ENCODE measurements at places on chromosomes 6 and 20.

- no peak for DNase-seq
These were observed 17.2 kb downstream of the TMEM200A start for GRCh38 chr6:130382872-130383490.

DNA sequence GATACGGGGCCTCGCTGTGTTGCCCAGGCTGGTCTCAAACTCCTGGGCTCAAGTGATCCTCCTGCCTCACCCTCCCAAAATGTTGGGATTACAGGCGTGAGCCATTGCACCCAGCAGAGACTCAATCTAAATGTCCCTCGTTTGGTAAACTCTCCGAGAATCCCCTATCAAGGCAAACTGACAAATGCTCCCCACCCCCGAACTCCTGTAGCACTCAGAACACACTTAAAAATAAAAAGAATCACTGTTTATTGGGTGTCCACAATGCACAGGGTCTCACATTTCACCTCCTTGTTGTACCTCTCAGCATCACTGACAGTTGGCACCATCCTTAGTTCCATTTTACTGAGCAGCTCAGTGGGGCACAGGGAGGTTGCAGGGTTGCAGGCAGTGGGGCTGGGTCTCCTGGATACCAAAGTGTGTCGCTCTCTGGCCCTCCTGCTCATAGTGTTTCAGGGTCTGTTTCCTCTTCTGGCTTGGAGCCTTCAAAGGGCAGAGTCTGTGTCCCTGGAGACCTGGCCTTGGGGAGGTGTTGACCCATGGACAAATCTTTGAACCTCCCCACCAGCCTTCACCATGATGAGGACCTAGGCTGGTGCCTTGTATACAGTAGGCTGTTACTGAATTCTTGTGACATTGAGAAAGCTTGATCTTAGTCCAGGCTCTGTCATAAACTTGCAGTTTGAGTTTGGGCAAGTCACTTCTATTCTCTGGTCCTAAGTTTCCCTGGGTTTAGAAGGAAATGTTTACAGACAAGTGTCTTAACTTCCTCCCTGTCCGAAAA is 8.5 kb upstream of the SRC start:
- DNase-seq: peak; percentile 62

- no peak for DNase-seq
These were observed 108.0 kb upstream of the PDE7B start for GRCh38 chr6:135743476-135743875.

- no peak for DNase-seq
These were observed 92.7 kb downstream of the MANEA start for GRCh38 chr6:95670011-95670463.

- DNase-seq: no peak
These were observed 70.3 kb downstream of the TMEM244 start for GRCh38 chr6:129790785-129791184.

All from GM12865 (cell line).